M059J (cell line): ENCODE measurements at places on chromosomes 2 and 18.

GRCh38 chr2:15630121-15630977 lies 38.7 kb downstream of the DDX1 start:
- no peak for DNase-seq

DNA sequence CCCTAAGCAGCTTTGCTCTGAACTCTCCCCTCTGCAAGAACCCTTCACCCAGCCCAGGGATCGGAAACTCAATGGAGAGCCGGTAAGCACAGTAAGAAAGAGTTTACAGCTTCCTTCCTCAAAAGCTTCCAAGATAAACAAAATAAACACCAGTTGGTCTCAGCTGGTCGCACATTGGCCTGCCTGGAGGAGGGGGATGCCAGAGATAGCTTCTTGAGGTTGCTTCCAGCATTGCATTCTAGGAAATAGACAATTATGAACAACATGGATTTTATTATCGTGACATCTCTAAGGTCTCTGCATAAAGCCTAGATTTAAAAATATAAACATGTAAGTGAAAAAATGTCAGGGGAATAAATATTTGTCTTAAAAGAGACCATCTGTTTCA lies 141.5 kb upstream of the PKDCC start:
- no peak for DNase-seq

DNA sequence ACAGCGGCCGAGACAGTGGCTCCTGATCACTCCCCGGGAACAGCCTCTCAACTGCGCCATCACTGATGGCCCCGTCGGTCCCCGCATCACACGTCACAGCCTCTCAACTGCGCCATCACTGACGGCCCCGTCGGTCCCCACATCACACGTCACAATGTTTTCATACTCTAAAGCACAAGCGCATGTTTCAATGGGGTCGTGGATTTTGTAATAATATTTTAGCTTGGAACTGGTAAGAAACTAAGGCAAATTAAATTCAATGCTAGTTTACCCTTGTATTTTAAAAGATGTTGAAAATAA lies 44.2 kb upstream of the CTDP1 start:
- no peak for DNase-seq

DNA sequence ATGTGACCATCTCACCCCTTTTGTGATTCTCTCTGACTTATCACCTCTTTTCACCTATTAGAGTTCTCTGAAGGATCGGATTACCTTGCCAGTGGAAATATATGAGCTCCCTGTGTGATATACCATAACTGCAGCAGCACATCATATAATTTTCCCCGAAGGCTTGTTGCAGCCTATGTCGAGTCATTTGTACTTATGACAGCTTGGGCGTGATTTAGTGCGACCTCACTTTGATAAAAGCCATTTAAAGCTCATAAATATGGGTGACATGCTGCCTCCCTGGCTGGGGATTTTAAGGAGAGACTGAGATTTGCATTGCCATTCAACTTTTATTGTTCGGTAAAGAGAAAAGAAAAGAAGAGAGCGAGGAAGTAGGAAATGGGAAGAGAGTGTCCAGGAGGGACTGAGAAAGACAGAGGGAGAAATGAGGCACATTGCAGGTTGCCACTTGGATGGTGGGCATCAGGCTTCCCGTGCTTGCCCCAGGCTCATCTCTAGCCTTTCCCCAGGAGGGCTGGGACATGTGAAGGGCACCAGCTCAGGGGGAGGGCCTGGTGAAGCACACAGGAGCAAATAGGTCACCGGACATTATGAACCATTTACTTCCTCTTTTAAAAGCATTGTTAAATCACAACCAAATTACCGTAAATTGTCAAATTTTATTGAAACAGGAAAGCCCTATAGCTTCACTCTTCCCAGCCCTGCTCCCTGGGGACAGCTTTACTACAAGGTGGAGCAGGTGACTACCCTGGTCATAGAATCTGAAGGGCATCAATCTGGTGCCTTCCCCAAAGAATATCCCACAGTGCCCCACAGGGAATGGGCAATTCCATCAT lies 161.3 kb downstream of the SETBP1 start:
- DNase-seq, result no peak

DNA sequence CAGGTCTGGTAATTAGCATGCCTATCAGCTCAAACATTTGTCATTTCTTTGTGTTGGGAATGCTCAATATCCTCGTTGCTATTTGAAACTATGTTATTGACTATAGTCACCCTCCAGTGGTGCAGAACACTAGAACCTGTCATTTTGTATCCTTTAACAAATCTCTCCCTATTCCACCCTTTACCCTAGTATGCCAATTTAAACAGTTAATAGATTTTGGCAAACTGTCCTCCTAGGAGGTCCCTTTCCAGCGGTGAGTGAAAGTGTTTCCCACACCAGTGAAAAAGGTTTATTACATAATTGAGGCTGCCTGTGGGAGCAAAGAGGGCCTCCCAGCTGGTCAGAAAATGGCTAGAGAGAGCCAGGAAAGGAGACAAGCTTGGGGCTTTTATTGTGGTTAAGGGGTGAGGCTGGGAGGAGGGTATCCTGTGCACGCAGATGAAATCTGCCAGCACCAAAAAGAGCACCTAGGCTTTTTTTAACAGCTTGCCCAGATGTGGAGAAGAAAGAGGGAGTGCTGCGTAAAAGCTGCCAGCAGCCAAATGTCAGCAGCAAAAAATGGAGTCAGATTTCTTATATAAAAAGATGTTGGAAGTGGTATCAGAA lies 1.8 kb upstream of the DRC1 start:
- DNase-seq, result no peak

DNA sequence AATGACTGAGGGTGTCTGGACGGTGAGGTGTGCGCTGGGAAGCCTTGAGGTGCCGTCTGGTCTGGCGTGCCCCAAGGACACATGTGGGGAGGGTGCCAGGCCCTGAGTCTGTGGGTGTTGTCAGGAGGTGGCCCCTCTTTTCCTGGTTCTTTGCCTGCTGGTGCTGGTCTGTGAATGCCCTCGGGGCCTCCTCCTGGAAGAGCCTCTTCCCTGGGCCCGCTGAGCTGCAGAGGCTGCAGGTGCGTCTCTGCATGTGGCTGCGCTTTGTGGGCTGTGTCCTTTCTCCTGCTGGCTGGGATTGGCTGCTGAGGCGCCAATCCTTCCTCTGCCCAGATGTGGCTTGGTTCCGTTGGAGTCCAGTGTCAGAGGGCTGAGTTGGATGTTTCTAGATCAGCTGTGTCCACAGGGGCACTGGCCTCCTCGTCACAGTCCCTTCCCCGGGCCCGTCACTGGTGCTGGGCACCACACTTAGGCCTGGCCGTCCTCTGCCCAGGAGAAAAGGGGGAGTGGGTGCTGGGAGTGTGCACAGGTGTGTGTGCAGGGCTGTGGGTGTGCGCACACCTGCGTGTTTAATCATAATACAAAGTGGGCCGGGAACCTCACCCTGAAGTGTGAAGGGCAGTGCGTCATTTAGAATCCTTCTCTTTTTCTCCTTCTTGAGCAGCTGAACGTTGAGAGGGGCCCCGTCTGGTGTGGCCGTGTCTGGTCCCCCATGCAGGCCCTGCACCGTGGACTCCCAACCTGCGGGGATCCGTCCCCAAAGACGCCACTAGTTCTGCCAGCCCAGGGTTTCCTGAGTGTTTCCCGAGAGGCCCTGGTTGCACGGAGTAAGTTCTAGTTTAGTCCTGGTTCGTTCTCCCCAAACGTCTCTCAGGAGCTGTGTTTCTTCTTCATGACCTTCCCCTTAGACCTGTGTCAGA lies 35.5 kb downstream of the RTP5 start:
- no peak for DNase-seq
